ENCODE measurements at places on chromosomes 16 and 17. TPM values are rescaled to one million over a fixed set of nuclear protein-coding genes. Genes with fewer than 3 reads are reported as not detected.

GRCh38 chr17:2427910-2428309, 27.1 kb upstream of the MNT start:
- H3K4me3 ChIP-seq: no peak overlapping the region
- no peak overlapping the region for H3K27ac ChIP-seq
- no peaks in the 10 kb centered on the region for H3K4me1 ChIP-seq
- H3K27me3 ChIP-seq: no peaks in the 10 kb centered on the region

DNA sequence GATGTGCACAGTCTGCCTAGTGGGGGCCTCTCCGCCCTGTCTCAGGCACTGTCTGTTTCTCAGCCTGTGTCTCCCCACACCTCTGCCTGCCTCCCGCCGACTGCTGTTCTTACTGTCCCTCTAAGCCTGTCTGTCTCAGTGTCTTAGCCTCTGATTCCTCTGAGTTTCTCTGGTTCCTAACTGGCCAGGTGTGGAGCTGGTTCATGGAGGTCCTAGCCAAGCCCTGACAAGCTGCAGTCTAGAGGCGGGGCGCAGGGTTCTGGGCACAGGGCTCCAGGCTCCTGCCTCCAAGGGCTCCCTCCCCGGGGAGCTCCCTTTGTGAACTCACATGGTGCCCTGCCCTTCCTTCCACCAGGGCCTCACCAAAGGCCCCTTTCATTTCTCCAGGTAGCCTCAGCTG, 19.4 kb downstream of the C17orf100 start:
- H3K36me3 ChIP-seq: no peaks in the 10 kb centered on the region
- H3K4me1 ChIP-seq: no peaks in the 10 kb centered on the region
- H3K4me3 ChIP-seq: no peak overlapping the region
- no peak overlapping the region for H3K27ac ChIP-seq
- DNase-seq: no peak

DNA sequence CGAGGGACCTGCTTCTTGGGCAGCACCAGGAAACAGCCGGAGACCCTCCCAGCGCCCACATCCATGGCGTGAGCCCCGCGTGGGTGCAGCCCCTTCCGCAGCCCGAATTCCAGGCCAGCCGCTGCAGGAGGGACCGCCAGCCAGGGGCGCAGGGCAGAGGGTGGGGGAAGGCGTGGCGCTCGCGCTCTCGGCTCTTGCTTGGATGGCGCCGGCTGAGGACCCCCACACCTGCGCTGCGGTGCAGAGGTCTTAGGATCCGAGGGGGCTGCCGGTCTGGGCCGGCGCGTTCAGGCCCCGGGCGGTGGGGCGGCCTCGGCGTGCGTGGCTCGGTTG, 28.8 kb downstream of the ACTG1 start:
- H3K4me3 ChIP-seq: no peak overlapping the region
- H3K4me1 ChIP-seq: peaks cover 15% of the 10 kb centered on the region
- no peak for DNase-seq
- H3K27ac ChIP-seq: no peak overlapping the region
- H3K27me3 ChIP-seq: peaks cover 3% of the 10 kb centered on the region

GRCh38 chr17:77127735-77128361, 12.9 kb upstream of the SEC14L1 start:
- peaks cover 68% of the 10 kb centered on the region for H3K4me1 ChIP-seq
- no peaks in the 10 kb centered on the region for H3K27me3 ChIP-seq
- DNase-seq: no peak
- no peak overlapping the region for H3K4me3 ChIP-seq
- no peaks in the 10 kb centered on the region for H3K36me3 ChIP-seq

HAS3 gene
- 1.8 TPM for total RNA-seq

KRT25 gene
- total RNA-seq: not detected

NKIRAS2 gene
- 48.6 TPM for total RNA-seq
